ENCODE measurements at places on chromosomes 12 and 14.
A peak's percentile ranks its signal among the peaks of the same experiment; 100 is the strongest.

DNA sequence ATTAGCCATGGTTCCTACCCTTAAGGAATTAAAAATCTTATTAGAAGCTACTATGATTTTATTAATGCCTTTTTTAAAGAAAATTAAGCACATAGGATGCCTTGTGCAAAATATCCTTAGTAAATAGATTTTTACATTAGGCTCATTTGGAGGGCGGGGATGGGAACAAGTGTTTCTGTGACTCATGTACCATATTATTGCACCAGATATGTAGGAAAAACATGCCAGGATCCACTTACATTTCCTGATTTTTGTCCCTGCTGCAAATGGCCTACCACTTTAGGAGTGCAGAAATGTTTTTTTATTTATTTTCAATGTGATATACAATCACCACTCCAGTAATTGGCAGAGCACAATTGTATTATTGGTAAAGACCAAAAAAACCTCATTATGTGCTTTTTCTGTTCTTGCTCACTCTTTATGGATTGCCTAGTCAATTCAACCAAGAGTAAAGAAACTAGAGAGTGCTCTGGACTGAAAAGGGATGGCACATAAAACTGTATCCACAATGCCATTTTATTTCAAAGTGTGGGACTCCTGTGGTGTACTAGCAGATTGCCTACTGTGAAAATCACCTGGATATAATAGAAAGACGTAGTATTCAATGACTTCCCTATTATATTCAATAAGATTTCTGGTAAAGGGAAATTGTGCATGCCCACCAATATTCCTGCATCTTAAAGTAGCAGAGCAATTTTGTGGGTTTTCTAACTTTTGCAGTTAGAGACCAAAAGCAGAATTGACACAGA lies 86.9 kb downstream of the ANO6 start:
- no peak for DNase-seq

DNA sequence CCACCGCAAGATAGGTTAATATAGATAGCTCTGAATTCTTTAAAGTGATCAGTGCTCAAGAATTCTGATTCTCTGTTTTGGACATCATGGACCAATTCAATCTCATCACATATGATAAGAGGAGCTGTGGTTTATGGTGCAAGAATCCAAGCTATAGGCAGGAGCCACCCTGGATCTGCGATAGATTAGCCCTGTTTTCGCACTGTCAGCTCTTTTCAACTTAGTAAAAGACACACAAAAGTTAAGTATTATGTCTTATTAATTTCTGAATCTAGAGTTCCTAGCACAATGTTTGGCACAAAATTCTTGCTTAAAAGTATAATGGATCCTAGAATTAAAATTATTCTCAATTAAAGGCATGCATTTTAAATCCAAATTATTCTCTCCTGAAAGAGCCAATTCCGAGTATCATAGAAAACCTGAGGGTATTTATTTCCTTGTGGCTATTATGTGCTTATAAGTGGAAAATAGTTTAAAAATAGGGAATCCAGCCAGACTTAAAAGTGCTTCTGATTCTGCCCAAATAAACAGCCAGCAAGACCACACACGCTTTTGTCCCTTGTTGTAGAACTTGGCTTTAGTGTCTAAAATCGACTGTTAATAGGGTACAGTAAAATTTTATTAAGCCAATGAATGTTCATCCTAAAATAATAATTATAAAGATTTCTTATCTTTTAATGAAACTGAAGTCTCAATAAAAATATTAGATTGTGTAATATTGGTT lies 184.9 kb upstream of the FLRT2 start:
- DNase-seq: no peak

DNA sequence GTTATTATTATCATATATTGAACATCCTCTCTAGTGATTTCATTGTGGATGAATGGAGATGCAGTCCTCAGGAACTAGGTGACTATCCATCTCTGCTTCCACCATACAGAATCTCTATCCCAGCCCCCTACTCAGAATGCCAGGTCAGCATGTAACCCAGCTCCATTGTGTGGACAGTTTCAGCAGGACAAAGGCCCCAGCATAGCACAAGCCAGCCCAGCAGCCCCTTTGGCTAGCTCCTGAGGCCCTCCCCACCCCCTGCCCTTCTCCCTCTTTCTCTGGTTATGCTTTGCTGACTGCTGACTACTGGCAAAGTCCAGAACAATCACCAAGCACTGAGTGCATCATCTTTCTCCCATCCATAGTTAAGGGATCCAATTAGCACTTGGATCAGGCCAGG lies 5.8 kb upstream of the SPRYD4 start:
- no peak for DNase-seq

DNA sequence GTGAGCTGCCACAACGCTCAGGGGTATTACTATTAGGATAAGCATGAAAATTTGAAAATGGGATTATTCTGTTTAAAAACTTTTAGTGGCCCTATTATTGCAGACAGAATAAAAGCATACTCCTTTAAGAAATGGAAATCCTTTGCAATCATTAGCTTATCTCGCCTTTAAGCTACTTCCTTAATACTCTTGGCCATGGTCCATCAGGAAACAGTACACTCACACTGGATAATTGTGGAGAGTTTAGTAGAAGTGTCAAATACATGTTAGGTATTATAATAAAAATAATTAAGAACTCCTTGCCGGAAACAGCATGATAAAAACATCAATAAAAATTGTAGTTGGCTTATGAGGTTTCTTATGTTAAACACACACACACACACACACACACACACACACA lies 100.4 kb upstream of the PPFIA2 start:
- DNase-seq: peak; percentile 13

DNA sequence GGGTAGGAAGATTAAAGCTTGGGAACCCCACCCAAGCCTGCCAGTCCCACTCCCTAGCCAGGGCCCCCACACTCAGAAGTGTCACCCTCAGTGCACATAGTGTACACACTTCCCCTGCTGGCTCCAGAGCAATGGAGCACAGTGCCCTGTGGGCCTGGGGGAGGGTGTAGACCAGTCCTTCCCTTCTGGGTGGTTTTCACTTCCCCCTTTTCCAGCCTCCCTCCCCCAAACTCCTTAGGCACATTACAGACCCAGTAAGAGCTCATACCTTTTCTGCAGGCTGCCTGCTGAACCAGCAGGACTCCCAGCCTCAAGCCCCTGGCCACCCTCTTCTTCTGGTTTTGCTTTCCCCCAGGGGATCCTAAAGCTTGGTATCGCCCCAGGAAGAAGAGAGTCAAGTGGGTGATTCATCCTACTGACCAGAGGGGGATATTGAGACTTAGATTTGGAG lies at the start of gene ZNF385A:
Gene ZNF385A (minus strand): TSS at position 143 of the 451 bp plus-strand sequence. CDS start 219 bp downstream, outside the sequence.
- DNase-seq: no peak

DNA sequence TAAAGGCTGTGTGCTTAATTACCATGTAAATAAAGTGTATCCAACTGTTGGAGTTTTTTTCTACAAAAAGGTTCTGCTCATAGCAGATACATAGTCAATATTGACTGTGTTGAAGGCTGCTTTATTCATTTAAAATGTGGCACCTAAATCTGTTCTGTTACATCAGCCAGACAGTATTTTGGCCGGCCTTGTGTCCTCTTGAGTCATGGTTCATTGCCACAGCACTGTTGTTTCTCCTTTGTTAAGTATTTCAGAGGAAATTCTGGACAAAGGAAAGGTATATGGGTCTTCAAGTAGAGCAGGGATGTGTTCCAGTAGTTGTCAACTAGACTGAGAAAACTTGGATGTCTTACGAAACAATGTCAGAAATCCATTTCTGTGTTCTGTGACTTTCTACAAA lies 95.5 kb downstream of the SLC38A6 start:
- no peak for DNase-seq

All from pulmonary artery endothelial cell (primary cell).